ENCODE measurements at places on chromosomes 2 and 18. TPM values are rescaled to one million over a fixed set of nuclear protein-coding genes. Genes with fewer than 3 reads are reported as not detected.

DNA sequence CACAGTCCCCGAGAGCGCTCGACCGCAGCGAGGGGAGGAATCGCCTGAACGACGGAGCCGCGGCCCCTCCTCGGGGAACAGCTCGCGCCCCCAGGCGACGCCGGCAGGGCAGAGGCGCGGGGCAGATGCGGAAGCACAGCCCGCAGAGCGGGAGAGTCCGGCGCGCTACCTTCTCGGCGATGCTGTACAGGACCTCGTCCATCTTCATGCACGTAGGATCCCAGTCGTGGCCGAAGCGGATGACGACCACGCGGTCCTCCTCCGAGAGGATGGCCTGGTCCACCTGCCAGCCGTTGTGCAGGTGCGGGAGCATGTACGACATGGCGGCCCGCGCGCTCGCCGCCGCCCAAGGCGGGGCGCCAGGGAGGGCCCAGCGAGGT is 302 bp downstream of the TXNL4A start:
- DNase-seq: peak; percentile 75

DNA sequence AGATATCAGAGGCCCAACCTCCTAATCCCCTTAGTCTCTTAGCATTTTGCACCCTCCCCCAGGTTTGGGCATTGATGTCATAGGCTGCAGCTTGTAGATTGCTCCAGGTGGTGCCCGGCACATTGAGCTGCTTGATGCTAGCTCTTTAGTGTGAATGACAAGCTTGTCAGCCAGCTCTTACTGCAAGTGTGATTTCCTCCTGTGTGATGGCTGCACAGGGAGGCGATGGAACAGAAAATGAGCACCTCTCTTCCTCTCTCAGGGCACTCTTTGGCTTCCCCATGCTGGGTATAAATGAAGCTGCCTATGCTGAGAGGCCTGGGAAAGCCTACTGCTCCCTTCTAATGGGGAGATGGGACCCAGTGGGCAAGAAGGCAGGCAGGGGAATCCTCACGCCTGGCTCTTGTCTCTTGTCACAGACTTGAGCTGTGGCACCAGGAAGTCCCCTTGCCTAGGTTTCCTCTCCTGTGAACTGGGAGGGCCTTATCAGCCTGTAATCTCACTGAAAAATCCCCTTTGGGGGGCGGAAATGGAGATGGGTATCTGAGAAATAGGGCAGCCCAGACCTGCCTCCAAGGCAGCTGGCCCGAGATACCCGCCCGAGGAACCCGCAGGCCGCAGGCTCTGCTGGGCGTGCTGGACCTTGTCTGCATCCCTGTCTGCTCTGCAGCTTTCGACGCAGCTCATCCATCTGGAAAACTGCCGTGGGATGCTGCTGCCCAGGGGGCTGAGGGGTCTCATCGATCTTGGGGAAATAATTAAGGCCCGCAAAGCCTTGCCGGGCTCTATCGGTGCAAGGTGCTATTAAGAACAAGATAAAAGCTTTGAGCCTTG is 163.5 kb upstream of the CXCR4 start:
- no peak for DNase-seq

- DNase-seq: no peak
Observed at GRCh38 chr2:20596193-20596972, 54.5 kb downstream of the HS1BP3 start.

- DNase-seq: no peak
Observed at GRCh38 chr2:228503731-228504130, 322.2 kb upstream of the SPHKAP start.

UGT1A1 gene
- total RNA-seq: not detected

GRCh38 chr2:48380989-48381625 is 148.8 kb upstream of the STON1 start:
- DNase-seq: no peak

DNA sequence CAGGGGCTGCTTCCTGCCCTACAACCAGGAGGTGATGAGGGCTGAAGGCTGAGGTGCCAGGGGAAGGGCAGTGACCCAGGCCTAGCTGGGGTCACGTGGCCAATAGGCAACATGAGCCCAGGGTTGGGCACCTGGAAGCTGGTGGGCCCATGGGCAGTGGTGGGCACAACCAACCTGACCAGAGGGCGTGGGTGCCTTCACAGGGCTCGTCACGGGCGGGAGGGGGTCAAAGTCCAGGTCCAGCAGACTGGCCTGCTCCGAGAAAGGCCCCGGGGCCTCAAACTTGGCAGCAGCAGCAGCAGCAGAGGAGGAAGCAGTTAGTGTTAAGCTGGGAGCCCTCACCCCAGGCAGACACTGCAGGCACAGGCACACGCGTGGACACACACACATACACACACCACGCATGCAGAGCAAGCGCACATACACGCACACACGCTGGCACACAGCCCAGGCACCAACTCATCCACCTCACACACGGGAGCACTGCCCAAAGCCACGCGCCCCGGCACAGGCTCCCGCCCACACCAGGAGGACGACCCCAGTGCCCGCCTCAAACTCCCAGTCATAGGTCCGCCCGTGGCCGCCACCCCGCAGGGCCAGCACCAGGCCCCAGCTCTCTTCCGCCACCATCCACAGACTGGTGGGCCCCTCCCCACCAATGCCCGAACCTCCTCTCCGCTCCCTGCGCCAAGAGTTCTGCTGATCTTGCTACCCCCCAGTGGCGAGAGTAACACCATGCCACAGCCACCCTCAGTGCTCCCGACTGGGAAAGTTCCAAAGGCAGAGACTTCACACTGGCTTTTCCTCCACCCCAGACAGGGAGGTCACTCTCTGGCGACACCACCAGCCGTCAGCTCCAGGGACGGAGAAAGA is 53.0 kb downstream of the BIN1 start:
- no peak for DNase-seq

- DNase-seq: no peak
Observed at GRCh38 chr2:124973396-124973795, 948.3 kb downstream of the CNTNAP5 start.

DNA sequence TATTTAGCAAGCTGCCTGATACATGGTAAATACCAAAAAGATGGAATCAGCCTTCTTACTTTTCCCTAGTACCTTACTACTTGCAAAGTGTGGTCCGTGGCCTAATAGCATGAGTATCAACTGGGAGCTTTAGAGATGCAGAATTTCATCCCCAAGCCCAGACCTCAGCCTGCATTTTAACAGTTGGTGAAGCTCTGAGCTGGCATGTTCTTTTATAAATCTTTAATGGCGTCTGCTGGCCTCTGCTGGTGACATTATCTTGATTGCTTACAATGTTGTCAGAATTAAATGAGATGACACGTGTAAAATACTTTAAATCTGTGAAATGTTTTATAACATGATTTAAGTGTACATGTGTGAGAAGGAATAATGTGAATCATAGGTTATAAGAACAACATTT is 115.1 kb upstream of the NOSTRIN start:
- DNase-seq: no peak

- DNase-seq: no peak
Observed at GRCh38 chr2:233964581-233964980, 47.4 kb downstream of the TRPM8 start.

GRCh38 chr2:173984866-173985604 is 19.9 kb upstream of the SP3 start:
- no peak for DNase-seq

DNA sequence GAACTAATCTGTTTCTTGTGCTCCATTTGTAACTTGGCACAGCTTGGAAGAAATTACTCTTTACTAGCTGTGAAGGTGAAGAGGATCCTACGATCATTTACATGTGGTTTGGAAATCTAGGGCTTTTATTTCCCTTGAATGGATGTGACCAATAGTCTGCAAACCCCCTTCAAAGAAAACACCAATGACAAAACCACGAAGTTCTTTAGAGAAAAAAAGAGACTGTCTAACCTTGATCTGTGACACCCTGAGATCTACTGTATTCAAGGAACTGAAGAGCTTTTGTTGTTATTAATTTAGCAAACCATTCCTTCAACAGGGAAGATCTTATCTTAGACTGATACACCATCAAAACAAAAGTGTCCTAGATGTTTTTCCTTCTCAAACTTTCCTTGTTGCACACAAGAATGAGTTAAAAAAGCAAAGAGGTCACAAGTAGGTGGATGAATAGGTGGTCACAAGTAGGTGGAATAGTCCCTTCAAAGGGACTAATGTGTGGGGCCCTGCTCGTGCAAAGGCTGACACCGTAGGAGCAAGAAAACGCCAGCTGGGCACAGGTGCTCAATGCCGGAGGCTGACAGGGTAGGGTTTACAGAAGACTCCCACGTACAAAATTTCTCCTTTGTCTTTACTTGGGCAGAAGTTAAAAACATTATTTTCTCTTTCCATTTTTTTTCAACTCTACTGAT is 95.6 kb upstream of the ITGB6 start:
- DNase-seq: no peak

- DNase-seq: peak; percentile 56
Observed at GRCh38 chr2:104850361-104851290, 3.3 kb upstream of the POU3F3 start.

- DNase-seq: no peak
Observed at GRCh38 chr2:65388596-65389390, 43.6 kb downstream of the SPRED2 start.

GRCh38 chr18:23529604-23530003 is 26.3 kb downstream of the RMC1 start:
- DNase-seq: no peak

- no peak for DNase-seq
Observed at GRCh38 chr18:24941174-24941951, 410.6 kb downstream of the ZNF521 start.

- no peak for DNase-seq
Observed at GRCh38 chr2:16250886-16251285, 310.5 kb downstream of the MYCN start.

MYCN gene
- total RNA-seq: 100.0 TPM

DNA sequence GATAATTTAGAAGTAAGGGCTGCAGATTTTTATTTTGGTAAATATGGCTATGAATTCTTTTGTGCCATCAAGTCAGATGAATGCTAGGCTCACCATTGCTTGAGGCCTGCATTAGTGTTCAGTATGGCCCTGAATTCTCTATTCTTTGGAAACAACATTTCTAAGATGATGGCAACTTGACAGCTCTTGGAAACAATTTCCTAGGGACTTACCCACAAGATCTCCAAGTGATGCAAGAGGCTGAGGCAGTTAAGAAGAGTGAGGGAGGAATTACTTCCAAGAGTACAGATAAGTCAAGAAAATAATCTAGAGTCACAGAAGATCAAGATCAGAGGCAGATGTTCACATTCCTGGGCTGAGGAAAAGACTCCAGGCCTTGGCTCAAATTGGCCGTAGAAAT is 129.1 kb downstream of the NRP2 start:
- DNase-seq: no peak

DNA sequence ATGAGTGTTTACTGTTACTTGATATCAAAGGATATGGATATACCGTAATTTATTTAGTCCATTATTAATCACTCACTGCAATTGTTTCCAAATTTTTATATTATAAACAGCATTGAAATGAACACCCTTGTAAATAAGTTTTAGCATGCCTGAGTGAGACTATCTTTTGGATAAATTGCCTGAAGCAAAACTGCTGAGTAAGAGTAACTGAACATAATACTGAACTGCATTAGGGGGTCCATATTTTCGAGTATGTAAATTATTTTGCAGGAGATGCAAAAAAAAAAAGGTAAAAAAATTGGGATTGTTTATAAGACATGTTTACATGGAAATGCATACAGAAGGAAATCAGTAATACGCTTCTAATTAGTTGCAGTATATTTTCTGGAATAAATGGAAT is 215.6 kb upstream of the SMAD7 start:
- no peak for DNase-seq

DNA sequence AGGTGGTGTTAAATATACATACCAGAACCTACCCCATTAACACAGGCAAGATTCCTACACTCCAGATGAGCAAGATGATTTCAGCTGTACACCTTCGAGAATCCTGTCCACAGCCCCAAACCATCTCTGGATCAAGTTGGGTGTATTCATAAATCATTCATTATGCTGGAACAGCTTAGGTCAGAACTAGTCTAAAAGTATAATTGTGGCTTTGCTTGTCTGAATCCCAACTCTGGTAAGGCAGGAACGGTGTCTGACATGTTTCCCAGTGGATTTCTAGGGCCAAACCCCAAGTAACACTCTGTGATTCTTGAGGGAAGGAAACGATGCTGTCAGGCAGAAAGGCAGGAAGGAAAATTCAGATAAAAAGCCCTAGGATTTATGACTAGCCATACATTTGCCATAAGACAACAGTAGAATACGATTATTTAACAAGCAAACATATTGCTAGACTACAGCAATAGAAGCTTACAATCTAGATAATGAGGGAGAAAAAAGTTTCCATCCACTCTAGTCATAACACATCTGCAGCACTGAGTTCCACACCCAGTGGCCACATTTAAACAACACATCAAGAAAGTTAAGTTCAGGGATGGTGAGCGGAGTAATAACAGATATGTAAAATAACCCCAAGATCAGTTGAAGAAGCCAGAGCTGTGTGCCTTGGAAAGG is 444.8 kb downstream of the RND3 start:
- DNase-seq: no peak

DNA sequence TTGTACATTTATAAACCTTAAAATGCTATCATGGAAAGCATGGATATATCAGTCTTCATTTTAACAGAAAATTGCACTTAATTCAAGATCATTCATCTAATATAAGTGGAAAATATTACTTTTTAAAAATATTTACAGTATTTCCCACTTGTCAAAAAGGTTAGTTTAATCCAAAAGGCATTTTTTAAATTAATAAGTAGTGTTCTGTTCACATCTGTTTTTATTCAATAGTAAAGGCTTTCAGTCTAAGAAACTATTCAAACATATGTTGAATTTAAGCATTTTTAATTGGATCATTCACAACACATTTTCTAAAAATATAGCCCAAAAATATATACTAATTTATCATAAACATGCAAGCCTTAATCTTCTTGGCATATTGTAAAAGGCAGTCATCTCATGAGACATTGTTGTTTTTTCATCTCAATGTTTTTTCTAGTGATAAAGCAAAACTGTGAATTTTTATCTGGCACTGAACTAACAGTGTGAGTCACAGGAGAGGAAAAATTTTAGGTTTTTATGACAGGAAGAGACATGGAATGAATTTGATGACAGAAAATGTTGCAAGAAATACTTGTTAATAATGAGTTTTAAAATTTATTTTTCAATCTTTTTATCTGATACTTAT is 1642.5 kb upstream of the TMEFF2 start:
- no peak for DNase-seq

RNF125 gene
- 9.4 TPM for total RNA-seq

POTEI gene
- total RNA-seq: 1.2 TPM

DNA sequence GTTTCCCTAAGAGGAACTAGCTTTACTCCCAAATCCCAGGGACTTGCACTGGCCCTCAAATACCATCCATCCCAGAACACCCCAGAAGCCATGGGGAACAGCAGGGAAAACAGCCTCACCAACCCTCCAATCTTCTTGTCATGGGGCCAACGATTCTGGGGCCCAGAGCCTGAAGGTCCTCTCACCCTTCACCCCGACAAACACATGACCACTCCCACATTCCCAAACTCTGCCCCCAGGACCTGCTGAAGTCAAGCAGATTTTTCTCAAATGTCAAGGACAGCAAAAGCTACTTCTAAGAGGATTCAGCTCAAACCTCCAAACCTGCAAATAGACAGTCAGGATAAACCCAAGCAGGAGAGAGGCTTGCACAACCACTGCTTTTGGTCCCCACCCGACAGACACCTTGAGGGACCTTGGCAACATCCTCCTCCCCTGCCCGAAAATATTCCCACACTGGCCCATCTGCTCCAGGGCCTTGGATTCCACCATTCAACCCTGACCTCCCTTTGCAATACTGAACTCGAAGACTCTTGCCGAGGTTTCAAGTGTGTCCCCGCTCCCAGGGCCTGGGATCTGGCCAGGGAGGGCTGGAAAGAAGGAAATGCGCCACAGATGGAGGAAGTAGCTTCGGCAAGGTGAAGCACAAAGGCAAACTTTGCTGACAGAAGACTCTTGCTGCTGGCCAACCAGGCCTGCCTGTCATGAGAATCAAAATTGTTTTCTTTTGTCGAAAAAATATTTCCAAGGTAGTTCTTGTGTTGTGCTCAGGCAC is 143.3 kb downstream of the ZFP36L2 start:
- no peak for DNase-seq
